Activated naive CD8-positive, alpha-beta T cell treated with anti-CD3 and anti-CD28 coated beads, Interleukin-2, amount 10 ng/mL, durations not matched to agents 7 days and 5 days (primary cell): ENCODE measurements at places on chromosomes 3 and 15.

- DNase-seq, result no peak
Measured at GRCh38 chr3:122502941-122503340, 11.8 kb downstream of the KPNA1 start.

GRCh38 chr15:91200101-91200754, 100.2 kb downstream of the SV2B start:
- DNase-seq, result no peak

GRCh38 chr3:20743553-20744321, 557.7 kb upstream of the SGO1 start:
- no peak for DNase-seq

DNA sequence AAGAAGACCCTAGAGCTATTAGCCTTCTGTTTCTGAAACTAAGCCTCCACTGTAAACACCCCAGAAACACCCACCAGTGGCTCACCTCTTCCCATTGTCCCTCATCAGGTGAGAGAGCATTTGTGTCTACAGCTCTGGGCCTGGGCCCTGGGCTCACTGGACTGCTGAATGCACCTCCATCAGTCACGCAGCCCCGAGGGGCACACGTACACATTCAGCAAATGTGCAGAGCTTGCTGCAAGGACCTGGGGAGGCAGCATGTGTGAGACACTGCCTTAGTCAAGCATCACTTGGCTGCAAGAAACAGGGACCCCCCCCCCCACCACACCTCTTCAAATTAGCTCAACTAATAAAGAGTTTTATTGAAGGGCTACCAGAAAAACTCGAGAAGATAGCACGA, 29.0 kb downstream of the MRPL46 start:
- DNase-seq, result no peak

DNA sequence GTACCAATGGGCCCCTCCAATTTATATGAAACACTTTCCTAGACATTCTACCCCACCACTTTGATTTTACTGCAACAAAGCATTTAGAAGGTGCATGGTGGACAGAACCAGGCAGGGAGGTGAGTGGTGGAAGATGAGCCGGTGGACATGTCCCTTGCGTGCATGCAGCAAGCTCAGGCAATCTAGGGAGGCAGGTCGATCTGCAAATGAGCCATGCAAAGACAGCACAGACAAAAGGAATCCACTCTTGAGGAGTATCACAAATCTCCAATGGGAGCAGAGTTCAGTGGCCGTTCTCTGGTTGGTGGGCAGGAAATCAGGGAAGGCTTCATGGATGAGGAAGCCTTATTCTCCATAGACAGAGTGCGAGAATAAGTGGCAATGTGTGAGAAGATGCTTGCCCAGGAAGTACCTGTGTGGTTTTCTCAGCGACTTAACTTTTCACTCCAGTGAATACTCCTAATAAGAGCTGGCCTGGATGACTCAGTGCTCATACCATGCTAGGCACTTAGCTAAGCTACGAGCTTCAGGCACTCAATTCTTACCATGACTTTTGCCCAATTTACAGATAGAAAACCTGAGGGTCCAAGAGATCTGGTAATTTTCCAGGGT, 152.5 kb downstream of the FOXP1 start:
- no peak for DNase-seq

GRCh38 chr3:124879337-124879680, 7.9 kb downstream of the ITGB5 start:
- no peak for DNase-seq

GRCh38 chr3:181933052-181933618, 221.4 kb downstream of the SOX2 start:
- DNase-seq, result no peak

GRCh38 chr15:63292771-63293170, 15.4 kb downstream of the APH1B start:
- no peak for DNase-seq

GRCh38 chr15:100154338-100154737, 187.4 kb downstream of the ADAMTS17 start:
- no peak for DNase-seq

GRCh38 chr3:194505791-194506415, 19.1 kb upstream of the ATP13A3 start:
- DNase-seq, result no peak

- DNase-seq, result no peak
Measured at GRCh38 chr3:158559504-158559903, 11.5 kb upstream of the MLF1 start.

DNA sequence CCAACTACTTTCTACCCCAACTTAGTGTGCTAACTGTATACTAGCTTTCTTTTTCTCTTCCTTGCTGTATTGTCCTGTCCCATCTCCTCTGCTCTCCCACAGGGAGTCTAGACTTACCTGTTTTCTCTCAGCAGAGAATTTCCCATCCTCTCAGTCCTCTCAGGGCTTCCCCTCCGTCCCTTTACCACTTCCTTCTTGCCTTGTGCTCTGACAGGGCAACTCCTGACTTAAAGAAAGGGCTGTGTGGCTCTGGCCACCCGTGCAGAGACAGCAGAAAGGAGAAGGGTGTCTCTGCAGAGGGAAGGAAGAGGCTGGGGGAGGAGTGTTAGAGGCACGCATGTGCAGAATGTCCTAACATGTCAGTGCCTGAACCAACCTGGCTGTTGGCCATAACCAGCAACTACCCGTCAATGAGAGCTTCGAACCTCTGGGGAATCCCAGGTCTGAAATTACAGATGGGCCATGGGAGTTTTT, at the start of gene GCSAM:
Gene GCSAM, minus strand, starts transcription at position 274 of the 474 bp plus-strand sequence. Its CDS starts 128 bp downstream, at position 146.
- DNase-seq, result peak; percentile 47

DNA sequence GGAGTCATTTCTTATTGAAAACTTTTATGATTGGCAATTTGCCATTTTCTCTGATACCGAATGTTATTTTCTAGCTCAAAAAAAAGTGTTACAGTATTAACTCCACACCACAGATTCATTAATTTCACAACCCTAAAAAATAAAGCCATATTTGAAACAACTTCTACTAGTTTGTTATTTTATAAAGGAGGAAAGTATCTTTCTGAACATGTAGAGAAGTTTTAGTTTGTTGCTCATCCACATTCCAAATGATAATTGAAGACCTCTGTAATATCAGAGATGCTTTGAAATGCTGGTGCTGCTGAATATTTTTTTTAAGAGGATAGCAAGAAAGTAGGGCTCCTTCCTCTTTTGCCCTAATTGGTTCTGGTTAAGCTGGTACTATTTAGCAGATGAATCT, 1.9 kb downstream of the VGLL3 start:
- no peak for DNase-seq

- no peak for DNase-seq
Measured at GRCh38 chr3:18562364-18563154, 137.4 kb upstream of the SATB1 start.

DNA sequence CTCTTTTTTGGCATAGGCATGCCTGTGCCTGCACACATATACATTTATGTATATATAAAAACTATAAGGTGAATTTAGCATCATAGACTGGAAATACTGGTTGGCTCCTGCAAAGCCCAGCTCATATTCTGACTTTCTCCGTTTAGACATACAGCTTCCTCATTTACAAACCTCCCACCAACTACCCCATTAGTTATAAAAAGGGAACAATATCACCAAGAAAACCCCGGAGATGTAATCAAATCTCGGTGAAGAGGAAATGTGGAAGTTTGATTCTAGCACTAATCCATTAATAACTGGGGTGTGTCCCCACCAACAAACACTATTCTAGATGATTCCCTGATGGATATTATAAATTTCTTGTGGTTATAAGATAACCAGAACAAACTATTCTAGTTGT, 517.7 kb upstream of the TBL1XR1 start:
- no peak for DNase-seq

GRCh38 chr3:45084820-45085816, 59.0 kb downstream of the CLEC3B start:
- no peak for DNase-seq

DNA sequence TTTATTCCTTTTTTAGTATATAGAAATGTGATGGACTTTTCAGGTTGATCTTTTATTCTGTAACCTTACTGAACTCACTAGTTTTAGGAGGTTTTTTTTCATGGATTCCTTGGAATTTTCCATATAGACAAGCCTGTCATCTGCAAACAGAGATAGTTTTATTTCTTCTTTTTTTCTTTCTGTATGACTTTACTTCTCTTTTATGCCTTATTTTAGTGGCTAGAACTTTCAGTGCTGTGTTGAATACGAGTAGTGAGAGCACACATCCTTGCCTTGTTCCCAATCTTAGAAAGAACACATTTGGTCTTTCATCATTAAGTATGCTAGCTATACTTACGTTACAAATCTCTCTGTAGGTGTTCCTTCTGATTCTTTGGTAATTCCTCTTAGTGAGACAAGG, 336.5 kb downstream of the PTPRG start:
- no peak for DNase-seq

DNA sequence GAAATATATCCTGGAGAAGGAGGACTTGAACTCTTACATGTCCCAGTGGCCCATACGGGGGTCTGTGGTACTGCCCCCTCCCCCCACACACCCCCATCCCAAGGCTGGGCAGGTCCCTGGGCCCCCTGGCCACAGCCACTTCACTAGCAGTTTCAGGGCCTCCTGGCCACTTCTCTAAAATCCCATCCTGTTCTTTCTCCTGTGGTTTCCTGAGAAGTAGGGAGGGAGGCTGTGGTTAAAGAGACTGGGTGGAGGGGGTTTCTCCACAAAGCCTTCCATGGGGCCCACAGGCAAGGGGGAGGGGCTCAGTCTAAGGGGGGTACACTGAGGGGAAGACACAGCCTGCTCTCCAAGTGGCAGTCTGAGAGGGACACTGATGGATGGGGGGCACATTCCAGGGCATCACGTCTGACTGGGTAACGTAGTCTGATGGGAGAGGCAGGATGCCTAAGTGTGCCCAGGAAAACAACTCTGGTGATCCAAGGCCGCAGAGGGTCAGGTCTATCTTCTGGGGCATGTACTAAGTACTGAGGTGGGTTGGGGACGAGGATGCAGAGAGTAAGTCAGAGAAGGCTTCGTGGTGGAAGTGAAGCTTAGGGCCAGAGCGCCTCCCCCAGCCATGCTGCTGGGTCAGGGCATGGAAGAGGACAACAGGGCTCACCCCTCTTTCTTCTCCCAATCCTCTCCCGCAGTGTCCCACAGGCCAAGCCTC, 48.0 kb upstream of the C15orf39 start:
- no peak for DNase-seq

DNA sequence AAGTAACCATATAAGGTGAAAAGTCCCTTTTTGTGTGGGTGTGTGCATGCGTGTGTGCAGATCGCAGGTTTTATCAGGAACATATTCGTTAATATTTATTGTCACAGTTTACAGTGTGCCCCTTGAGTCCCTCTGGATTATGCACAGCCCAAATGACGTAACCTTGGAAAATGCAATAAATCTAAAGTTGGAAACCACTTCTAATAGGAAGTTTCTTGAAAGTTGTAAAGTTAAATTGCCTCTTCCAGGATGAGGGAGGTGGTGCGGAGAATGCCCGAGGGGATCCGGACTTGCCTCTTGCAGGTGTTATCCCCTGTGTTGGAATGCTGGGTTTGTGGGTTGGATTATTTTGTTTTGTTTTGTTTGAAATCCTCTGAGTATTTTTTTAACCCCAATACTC, 143.3 kb downstream of the CMSS1 start:
- DNase-seq, result no peak

GRCh38 chr15:67385971-67386370, 131.4 kb downstream of the IQCH start:
- no peak for DNase-seq

- DNase-seq, result no peak
Measured at GRCh38 chr3:18207226-18207625, 217.9 kb downstream of the SATB1 start.

GRCh38 chr15:93270937-93271467, 182.0 kb upstream of the RGMA start:
- no peak for DNase-seq

- no peak for DNase-seq
Measured at GRCh38 chr3:45345846-45346580, 42.4 kb upstream of the LARS2 start.

- no peak for DNase-seq
Measured at GRCh38 chr3:137647179-137647578, 116.9 kb upstream of the SOX14 start.

DNA sequence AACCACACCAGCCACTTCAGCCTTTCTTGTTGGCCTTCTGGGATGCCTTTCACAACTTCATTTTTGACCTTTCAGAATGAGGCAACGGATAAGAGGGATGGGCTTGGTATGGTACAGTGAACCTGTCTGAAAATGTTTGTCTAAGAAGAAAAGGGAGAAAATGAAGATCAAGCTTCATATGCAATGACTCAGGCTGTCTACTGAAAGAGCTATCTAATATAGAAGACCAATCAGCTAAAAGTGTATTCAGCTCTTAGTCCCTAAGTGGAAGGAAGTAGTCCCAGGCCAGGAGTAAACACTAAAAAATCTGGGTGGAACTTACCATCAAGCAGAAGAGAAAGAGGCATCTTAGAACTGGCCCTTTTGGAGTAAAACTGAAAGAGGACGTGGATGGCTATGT, 12.2 kb upstream of the UPK1B start:
- no peak for DNase-seq

DNA sequence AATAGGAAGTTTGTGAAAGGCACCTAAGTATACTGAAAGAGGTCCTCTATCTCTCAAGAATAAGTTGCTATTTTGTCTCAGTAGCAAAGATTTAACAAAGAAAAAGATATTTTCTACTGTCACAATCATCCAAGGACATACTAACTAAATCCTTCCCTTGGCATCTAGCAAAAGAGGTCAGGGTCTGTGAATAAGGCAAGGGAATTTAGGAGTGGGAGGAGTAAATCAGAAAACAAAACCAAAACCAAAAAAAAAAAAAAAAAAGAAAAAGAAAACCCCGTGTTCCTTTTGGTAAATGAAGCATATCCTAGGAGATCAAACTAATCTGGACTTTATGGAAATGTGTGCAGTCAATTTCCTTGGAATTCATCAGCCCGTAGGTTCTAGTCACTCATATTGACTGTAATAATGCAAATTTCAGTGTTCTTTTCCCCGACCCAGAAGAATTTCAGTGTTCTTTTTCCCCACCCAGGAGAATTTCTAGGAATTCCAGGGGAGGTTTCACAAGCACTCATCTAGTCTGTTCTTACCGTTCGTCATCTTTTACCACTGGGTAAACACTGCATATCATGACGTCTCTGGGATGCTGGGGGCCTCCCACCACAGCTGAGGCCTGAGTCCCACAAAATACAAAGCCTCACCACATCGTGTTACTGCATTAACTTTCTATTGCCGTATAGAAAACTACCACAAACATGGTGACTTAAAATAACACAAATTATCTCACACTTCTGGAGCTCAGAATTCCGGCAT, 113.8 kb upstream of the CCDC54 start:
- DNase-seq, result no peak

GRCh38 chr15:51071578-51071977, 23.1 kb downstream of the TNFAIP8L3 start:
- no peak for DNase-seq

DNA sequence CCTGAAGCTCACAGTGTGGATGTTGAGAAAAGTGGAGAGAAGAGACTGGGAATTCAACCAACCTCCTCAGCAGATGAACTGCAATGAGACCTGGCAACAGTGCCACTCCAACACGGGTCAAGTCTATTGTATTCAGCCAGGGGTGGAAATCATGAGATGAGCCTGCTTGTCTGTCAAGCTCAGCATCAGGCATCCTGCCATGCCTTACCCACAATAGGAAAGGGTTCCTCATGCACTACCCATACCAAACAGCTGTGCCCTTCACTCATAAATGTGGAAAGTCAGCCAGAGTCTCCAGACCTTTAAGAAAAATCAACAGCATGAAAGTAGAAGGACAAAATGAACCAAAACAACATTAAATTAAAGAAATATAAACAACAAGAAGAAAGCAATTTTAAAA, 542.1 kb downstream of the EPHB1 start:
- no peak for DNase-seq
